ENCODE measurements at places on chromosomes 12 and 14.

DNA sequence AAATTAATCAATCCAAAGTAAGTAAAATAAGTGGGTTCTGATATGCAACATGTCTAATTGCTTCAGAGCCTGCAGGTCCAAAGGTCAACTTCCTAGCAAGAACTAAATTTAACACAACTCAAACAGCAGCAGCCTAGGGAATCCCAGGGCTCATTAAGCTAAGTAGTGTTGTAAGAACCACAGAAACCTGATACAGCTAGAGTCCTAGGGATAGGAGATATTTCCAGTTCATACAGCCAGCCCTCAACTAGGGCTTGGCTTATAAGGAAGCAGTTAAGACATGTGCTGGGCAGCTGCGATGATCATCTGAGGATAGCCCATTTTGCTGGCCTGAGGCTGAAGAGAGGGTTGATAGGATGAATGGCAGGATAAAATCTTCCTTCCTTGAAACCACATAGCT lies at the start of gene OR4Q3:
Gene OR4Q3, plus strand, starts transcription at position 316 of the 400 bp plus-strand sequence.
- DNase-seq: no peak

- no peak for DNase-seq
These were observed 65.3 kb downstream of the PDE6H start for GRCh38 chr12:15038137-15038536.

DNA sequence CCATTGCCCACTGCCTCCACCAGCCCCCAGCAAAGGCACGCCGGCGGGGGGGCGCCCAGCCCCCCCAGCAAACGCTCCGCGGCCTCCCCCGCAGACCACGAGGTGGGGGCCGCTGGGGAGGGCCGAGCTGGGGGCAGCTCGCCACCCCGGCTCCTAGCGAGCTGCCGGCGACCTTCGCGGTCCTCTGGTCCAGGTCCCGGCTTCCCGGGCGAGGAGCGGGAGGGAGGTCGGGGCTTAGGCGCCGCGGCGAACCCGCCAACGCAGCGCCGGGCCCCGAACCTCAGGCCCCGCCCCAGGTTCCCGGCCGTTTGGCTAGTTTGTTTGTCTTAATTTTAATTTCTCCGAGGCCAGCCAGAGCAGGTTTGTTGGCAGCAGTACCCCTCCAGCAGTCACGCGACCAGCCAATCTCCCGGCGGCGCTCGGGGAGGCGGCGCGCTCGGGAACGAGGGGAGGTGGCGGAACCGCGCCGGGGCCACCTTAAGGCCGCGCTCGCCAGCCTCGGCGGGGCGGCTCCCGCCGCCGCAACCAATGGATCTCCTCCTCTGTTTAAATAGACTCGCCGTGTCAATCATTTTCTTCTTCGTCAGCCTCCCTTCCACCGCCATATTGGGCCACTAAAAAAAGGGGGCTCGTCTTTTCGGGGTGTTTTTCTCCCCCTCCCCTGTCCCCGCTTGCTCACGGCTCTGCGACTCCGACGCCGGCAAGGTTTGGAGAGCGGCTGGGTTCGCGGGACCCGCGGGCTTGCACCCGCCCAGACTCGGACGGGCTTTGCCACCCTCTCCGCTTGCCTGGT lies at the start of gene CDKN1B:
Gene CDKN1B, plus strand, starts transcription at position 576 of the 793 bp plus-strand sequence. CDS start 472 bp downstream, outside the sequence.
- peak; percentile 79 for DNase-seq

DNA sequence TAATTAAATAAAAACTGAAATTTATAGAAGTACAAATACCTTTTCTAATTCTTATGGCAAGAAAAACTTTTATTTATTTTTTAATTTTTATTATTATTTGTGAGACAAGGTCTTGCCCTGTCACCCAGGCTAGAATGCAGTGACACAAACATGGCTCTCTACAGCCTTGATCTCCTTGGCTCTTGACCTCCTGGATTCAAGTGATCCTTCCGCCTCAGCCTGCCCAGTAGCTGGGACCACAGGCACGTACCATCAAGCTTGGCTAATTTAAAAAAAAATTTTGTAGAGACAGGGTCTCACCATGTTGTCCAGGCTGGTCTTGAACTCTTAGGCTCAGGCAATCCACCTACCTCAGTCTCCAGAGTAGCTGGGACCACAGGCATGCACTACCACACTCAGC lies 47.4 kb downstream of the COCH start:
- no peak for DNase-seq

- no peak for DNase-seq
These were observed 633 bp downstream of the STX2 start for GRCh38 chr12:130838284-130838950.

- DNase-seq: no peak
These were observed 15.5 kb downstream of the SCAF11 start for GRCh38 chr12:45974883-45975282.

GRCh38 chr12:89709995-89710872 lies 1.6 kb upstream of the ATP2B1 start:
- no peak for DNase-seq

DNA sequence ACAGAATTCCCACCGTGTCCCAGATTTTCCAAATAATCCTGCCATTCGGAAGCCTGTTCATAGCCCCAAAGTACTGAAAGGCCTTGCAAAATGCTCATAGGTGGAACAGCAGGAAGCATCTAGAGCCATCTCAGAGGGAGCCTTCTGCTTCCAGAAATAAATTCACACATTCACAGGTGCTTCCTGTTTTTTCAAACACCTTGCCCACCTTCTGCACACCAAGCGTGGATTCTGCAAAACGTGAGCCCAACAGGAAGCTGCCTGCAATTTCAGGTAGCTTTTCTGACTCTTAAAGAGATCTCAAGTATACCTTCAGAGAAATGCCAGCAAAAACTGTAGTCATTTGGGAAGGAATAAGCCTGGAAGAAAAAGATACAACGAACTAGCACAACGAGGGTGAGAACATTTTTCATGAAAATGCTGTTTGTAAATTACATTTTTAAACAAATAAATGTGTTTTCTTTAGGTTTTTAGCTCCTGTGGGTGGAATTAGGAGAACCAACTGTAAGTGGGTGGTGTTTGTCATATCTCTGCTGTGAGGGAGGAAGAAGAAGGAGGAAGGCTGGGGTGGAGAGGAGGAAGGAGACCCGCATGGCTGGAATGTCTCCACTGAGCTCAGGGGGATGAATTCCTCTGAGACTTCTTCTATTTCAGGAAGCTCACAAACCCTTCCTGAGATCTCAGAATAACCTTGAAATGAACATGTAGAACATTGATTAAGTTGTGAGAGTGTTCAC lies at the start of gene IFNG-AS1:
Gene IFNG-AS1, plus strand, starts transcription at position 264 of the 737 bp plus-strand sequence.
- DNase-seq: no peak

DNA sequence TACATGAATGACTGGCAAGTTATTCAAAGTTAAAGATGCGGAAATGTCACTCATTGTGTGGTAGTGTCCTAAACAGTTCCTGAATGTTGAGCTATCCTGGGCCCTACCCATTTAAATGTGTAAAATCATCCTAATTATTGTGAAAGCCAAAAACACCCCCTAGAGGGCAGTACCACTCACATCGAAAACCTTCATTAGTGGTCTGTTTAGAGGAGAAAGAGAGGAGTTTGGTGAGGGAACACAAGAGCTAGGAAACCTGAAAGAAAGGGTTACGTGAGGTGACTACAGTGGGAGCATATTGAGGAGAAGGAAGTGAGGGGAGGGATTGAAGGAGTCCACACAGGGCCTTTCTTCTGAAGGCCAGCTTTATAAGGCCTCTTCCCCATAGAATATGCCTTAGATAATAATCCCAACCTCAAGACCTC lies 2.5 kb upstream of the TEP1 start:
- no peak for DNase-seq

DNA sequence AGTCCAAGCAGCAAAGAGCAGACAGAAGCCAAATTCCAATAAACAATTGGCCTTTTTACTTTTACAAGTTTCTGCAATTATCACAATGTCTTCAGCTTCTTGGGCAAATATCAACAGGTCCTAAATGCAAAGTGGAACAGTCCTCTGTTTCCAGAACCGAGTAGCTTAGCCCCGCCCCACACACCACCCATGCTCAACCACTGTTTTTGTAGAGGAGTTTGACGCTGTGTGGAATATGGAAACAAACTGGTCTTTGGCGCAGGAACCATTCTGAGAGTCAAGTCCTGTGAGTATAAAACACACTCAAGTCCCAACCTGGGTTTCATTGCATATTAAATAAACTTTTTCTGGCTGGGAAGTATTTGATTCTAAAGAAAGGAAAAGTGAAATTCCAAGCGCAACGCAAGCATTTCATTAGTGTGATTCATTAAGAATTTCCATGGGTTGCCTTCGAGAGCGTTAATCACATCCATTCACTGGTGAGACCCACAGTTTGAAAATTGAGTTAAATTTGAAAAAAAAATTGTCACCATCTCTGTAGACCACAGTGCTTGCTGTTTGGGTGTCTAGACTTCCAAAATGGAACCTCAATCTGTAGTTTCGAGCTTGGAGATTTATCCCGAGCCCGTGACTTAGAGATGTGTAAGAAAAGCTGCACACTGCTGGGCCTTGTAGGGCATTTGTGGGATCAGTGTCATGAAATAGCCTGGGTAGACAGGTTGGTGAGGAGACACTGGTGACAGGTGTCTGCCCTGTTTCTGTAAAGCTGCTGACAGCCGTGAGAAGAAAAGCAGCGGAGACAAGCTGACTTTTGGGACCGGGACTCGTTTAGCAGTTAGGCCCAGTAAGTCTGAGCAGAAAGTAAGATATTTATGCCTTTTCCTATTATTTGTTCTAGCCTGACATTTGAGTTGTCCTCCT lies 96.1 kb downstream of the DAD1 start:
- no peak for DNase-seq

GRCh38 chr14:59096303-59096702 lies 92.2 kb upstream of the DAAM1 start:
- no peak for DNase-seq

- no peak for DNase-seq
These were observed 247.1 kb downstream of the GXYLT1 start for GRCh38 chr12:41897593-41897992.

- no peak for DNase-seq
These were observed 102.0 kb downstream of the KCNMB4 start for GRCh38 chr12:70467918-70468733.

DNA sequence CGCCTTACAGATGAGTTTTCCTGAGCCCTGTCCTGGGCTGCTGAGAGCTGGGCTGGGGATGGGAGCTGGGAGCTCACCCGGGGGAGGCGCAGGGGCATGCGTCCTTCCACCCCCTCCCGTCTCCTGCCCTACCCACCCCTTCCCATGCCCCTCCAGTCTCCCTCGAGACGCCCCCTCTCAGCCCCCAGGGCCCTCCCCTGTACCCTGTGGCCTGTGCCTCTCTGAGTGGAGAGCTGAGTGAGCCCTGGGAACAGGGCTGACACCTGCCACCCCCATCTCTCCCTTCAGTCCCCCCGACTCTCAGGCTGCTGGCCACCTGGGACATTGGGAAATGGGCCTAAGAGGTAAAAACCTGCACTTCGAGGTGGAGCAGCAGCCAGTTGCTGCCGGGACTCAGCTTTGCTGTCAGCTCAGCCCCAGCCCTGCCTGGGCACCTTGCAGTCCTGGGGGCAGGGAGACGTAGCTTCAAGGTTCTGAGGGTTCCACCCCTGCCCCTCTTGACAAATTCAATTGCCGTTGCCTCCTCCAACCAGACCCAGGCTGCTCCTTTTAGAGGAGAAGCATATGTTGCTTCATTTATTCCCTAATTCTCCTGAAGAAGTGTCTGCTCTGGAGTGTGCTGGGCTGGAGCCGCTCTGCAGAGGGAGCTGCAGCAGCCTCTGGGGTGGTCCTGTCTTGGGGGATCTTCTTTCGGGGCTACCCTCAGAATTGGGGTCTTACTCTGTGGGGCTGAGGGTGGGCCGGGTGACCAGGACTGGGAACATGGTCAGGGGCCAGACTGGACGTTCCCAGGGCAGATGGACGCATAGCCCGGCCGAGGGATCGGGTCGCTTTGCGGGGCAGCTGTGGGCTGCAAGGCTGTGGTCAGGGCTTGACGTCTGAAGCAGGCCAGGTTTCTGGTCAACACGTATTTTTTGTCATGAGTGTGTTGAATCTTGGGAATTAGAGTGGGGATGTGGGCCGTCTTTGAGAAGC lies 141.4 kb downstream of the ADGRD1 start:
- no peak for DNase-seq

GRCh38 chr12:6277982-6278438 lies 32.5 kb upstream of the PLEKHG6 start:
- no peak for DNase-seq

DNA sequence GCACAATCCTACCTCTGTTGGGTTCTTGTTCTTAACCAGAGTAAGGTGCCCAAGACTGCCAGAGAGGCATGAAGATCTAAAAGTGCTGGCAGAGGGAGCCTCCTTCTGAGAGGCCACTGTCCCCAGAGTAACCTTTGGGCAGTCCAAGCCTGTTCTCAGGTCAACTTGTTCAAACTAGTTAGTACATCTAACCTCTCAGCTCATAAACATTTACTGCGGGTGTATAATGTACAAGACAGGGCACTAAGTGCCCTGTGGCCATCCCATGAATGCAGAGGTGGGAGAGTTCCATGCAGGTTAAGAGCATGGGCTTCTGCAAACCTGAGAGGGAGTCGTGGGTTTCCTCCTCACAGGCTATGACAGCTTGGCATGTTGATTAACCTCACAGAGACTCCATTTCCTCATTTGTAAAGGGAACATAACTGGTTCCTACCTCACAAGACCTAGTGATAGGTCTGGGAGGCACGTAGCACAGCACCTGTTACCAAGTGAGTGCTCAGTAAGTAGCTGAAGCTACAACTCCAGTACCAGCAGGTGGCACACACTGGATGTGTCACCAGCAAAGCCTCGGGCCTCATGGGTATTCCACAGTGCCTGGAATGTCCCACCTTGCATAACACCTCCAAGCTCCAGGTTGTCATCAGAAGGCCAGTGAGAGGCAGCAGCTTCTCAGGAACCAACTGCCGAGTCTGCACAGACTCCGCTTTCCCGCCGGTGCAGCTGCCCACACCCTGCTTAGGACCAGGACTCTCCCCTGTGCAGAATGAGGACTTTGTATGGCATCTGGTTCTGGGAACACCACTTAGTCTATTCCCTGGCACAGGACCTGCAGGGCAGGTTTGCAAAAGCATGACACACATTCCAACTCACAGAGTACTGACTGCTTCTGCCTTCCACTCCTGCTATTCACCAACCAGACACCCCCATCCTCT lies 4.4 kb downstream of the VDR start:
- DNase-seq: no peak

- no peak for DNase-seq
These were observed 603 bp downstream of the PABPN1 start for GRCh38 chr14:23321572-23322547.

GRCh38 chr12:93080994-93081809 lies 152.1 kb upstream of the EEA1 start:
- DNase-seq: no peak

DNA sequence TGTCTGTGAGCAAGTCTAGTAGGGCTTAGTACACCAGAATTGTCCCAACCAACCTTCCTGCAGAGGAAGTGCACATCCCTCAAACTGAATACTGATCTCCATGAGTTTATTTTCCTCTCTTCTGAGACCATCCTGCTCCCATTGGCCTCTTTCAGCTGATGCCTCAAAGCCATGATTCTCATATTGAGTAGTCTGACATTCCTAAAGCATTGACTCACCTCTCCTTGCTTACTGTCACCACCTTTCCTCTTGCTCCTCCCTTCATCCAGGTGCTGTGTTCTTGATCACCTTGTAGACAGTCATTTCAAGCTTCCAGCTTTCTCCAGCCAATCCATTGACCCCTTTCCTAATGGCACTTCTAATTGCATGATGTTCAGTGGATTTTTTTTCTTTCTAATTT lies 583.7 kb upstream of the USP15 start:
- DNase-seq: no peak

Data from activated CD4-positive, CD25-positive, alpha-beta regulatory T cell (primary cell).